Foreskin keratinocyte (primary cell): ENCODE measurements at places on chromosomes 1 and 21. TPM values are rescaled to one million over a fixed set of nuclear protein-coding genes. Genes with fewer than 3 reads are reported as not detected.

Gene C1orf185
- total RNA-seq, result not detected in 2 replicates

Gene PROX1
- total RNA-seq, result 0.21 and 0.31 TPM in 2 replicates

DNA sequence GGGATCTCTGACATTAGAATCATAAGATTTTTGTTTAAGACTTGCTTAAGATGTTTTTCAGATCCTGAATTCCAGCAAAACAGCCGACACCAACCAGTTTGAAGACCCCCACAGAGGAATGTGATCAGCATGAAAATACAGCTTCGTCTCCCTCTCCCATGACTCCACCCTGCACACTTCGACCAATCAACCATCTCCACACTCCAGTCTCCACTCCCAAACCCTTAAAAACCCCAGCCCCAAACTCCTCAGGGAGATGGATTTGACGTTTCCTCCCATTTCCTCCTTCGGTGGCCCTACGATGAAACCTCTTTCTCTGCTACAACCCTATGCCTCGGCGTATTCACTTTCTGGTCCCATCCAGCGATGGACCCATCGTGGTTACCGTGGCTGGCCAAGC is 30.1 kb upstream of the KIF26B start:
- no peak for DNase-seq

- DNase-seq, result no peak
Measured at GRCh38 chr1:222889440-222889839, 74.6 kb downstream of the DISP1 start.

DNA sequence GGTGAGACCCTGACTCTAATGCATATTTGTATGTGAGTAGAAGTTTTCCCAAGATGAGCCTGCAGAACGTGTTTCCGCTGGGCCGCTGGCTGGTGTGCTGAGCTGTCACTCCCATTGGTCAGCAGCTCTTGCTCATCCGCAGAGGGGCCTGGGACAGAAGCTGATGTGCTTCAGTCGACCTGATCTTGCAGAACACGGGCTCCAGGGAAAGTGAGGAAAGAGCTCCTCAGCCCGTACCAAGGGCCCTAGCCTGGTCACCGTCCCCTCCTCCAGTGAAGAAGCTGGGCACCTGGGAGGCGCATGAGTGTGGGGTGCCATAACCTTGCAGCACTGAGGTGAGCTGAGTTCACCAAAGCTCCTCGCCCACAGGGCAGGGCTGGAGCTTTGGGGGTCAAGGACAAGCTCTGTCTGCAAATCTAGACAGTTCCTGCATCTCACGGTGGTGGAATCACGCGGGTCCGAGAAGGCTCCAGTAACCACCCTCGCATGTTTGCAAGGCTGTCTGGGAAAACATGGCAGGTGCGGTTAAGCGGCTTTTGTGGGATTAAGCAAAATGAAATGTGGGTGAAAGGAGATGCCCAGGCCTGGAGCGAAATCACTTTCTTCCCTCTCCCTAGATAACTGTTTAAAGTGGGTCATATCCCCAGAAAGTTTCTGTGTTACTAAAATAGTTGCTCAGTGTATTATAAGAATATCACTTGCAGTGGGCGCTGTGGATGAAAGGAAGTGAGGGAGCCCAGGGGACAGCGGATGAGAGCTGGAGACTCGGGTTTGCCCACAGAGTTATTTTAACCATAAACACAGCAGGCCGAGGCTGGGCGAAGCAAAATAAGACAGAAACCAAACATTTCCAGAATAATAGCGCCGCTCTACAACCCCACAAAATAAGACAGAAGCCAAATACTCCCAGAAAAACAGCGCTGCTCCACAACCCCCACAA is 33.1 kb upstream of the LRRC3 start:
- DNase-seq, result no peak

- peak; percentile 49 for DNase-seq
Measured at GRCh38 chr1:205375835-205376545, 19.3 kb upstream of the KLHDC8A start.

DNA sequence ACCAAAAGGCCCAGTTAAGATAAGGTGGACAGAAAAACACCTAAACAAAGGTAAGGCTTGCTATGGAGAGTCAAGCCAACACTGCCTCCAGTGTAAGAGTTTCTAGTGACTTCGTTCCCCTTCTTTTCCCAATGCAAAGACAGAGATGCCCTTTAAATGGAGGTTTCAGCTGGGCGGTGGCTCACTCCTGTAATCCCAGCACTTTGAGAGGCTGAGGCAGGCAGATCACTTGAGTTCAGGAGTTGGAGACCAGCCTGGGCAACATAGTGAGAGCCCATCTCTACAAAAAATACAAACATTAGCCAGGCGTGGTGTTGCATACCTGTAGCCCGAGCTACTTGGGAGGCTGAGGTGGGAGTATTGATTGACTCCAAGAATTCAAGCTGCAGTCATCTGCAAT is 24.0 kb upstream of the COL6A1 start:
- DNase-seq, result no peak

GRCh38 chr21:35236090-35236489 is 187.0 kb upstream of the RUNX1 start:
- DNase-seq, result no peak

- no peak for DNase-seq
Measured at GRCh38 chr1:6927626-6928025, 142.4 kb downstream of the CAMTA1 start.
